ENCODE measurements at places on chromosomes 6 and 20. TPM values are rescaled to one million over a fixed set of nuclear protein-coding genes. Genes with fewer than 3 reads are reported as not detected.
A peak's percentile ranks its signal among the peaks of the same experiment; 100 is the strongest.

The OPRL1 gene
- 0.38 TPM for total RNA-seq

The RSPO4 gene
- not detected for total RNA-seq

GRCh38 chr6:81820980-81821379, 68.5 kb upstream of the TENT5A start:
- no peak for DNase-seq
- H3K4me3 ChIP-seq = no peak overlapping the region
- H3K36me3 ChIP-seq = no peaks in the 10 kb centered on the region
- H3K27ac ChIP-seq = no peak overlapping the region
- no peaks in the 10 kb centered on the region for H3K4me1 ChIP-seq
- no peaks in the 10 kb centered on the region for H3K27me3 ChIP-seq

- no peak overlapping the region for H3K27ac ChIP-seq
- H3K27me3 ChIP-seq = no peaks in the 10 kb centered on the region
- no peak for DNase-seq
- no peaks in the 10 kb centered on the region for H3K4me1 ChIP-seq
These were observed 22.7 kb downstream of the COL12A1 start for GRCh38 chr6:75183099-75183541.

DNA sequence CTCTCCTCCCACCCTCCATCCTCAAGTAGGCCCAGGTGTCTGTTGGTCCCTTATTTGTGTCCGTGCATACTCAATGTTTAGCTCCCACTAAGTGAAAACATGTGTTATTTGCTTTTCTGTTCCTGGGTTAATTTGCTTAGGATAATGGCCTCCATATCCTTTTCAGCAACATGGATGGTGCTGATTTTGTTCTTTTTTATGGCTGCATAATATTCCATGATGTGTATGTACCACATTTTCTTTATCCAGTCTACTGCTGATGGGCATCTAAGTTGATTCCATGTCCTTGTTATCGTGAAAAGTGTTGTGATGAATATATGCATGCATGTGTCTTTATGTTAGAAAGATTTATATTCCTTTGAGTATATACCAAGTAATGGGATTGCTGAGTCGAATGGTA, 314.9 kb upstream of the IRAK1BP1 start:
- H3K27ac ChIP-seq = no peak overlapping the region
- no peaks in the 10 kb centered on the region for H3K36me3 ChIP-seq
- no peak overlapping the region for H3K4me3 ChIP-seq
- H3K27me3 ChIP-seq = no peaks in the 10 kb centered on the region
- DNase-seq = no peak

The ANGPT4 gene
- total RNA-seq = not detected

The GNAS gene
- total RNA-seq = 637 TPM

DNA sequence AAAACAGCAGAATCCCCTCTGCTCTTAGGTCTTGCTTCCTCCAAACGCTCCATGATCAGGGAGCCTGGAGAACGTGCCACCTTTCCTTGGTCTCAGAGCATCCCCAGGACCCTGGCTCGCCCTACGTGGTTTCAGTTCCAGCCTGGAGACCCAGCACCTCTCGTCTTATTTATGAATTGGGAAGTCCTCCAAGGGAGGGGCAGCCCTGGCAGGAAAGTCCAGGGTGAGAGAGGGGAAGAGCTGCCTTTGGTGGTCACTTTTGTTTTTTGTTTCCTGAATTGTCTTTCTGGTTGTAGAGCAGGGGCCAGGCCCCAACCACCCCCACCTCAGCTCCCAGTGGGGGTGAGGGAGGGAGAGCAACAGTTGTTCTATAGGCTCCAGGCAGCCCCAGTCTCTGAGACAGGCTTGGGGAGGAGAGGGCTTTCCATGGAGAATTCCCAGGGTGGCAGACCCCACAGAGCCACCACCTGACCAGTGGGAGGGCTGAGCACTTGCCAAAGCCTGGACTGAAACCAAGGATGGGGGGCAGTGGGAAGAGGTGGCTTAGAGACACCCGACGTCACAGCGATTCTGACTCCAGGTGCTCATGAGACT, 88.8 kb downstream of the PRND start:
- H3K36me3 ChIP-seq = no peaks in the 10 kb centered on the region
- no peak for DNase-seq
- no peaks in the 10 kb centered on the region for H3K27me3 ChIP-seq

GRCh38 chr20:32168184-32168910, 39.2 kb downstream of the PLAGL2 start:
- no peak for DNase-seq
- peaks cover 9% of the 10 kb centered on the region for H3K36me3 ChIP-seq
- H3K4me1 ChIP-seq = no peaks in the 10 kb centered on the region

- H3K27me3 ChIP-seq = no peaks in the 10 kb centered on the region
- no peaks in the 10 kb centered on the region for H3K36me3 ChIP-seq
- H3K4me3 ChIP-seq = no peak overlapping the region
- DNase-seq = no peak
These were observed 618.5 kb downstream of the EYS start for GRCh38 chr6:65088575-65088974.

The ERGIC3 gene
- total RNA-seq = 137 TPM

The SLPI gene
- total RNA-seq = not detected

- no peak for DNase-seq
- H3K4me1 ChIP-seq = no peaks in the 10 kb centered on the region
- no peak overlapping the region for H3K27ac ChIP-seq
These were observed 112.8 kb upstream of the ARMC2 start for GRCh38 chr6:108735310-108736001.

The HLA-DMA gene
- 14.0 TPM for total RNA-seq

DNA sequence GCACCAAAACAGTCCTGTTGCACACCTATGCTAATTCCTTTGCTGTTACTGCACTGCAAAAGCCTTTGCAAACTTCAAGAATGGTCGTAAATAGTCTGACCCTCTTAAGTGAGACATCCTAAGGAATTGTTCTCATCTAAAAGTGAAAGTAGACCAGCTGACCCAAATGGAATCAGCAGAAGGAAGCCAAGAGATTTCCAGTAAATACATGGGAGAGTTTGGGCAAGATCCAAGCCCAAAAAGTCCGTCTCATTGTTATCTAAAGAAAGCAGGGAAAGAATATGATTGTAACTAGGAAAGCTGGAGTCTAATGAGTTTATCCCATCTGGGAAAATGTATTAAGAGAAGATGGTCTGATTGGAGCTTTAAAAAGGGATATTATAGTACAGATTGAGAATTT, 43.0 kb upstream of the HIVEP1 start:
- H3K4me3 ChIP-seq = no peak overlapping the region
- H3K4me1 ChIP-seq = no peaks in the 10 kb centered on the region
- DNase-seq = no peak
- H3K36me3 ChIP-seq = no peaks in the 10 kb centered on the region

The GABRR1 gene
- total RNA-seq = not detected

DNA sequence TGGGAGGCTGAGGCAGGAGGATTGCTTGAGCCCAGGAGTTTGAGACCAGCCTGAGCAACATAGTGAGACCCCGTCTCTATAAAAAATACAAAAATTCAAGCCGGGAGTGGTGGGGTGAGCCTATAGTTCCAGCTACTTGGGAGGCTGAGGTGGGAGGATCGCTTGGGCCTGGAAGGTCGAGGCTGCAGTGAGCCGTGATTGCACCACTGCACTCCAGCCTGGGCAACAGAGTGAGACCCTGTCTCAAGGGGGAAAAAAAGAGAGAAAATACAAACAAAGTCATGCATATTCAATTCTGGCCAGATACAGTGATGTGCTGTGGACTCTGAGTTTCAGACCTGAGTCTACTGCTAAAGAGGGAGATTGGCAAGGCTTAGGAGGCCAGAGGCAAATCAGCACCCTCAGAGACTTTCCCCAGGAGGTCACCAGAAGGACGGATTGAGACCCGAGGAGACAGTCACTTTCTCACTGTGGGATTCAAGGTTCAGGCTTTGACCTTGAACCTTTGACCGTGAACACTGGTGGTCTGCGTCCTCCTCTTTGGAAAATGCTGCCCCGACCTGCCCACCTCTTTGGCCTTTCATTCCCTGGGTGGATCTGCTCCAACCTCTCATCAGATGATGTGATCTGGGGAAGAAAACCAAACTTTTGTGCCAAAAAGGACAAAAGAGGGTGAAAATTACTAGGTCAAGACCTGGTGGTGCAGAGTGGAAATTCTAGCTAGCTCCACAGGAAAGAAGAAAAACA, 31.2 kb downstream of the TGM2 start:
- H3K4me1 ChIP-seq = no peaks in the 10 kb centered on the region
- H3K36me3 ChIP-seq = no peaks in the 10 kb centered on the region
- no peak overlapping the region for H3K27ac ChIP-seq
- no peak for DNase-seq
- no peaks in the 10 kb centered on the region for H3K27me3 ChIP-seq
- H3K4me3 ChIP-seq = no peak overlapping the region

The GINM1 gene
- 20.4 TPM for total RNA-seq

DNA sequence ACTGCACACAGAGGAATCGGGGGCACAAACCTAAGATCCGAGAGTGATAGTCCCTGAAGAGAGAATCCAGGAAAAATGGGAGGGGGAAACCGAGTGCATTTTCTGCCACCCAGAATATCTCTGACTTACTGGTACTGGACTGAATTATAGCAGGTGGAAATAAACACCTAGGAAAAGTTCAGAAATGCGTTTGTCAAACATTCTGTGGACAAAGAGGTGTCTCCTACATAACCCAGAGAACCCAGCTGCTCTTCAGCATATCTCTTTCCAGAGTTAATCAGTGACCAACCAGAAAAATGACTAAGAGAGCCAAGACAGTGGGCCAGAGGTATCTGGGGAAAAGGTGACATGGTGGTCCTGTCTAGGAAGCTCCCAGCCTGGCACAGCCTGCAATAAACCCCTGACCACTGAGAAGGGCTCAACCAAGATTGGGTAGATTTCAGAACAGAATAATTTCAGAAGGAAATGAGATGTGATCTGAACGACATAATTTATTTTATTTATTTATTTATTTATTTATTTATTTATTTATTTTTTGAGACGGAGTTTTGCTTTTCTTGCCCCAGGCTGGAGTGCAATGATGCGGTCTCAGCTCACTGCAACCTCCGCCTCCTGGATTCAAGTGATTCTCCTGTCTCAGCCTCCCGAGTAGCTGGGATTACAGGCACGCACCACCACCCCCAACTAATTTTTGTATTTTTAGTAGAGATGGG, 6.0 kb upstream of the VNN1 start:
- H3K36me3 ChIP-seq = no peaks in the 10 kb centered on the region
- no peak overlapping the region for H3K4me3 ChIP-seq
- H3K4me1 ChIP-seq = no peaks in the 10 kb centered on the region
- H3K27me3 ChIP-seq = no peaks in the 10 kb centered on the region
- no peak overlapping the region for H3K27ac ChIP-seq

The CSNK2A1 gene
- 172 TPM for total RNA-seq

The MATN4 gene
- total RNA-seq = 0.22 TPM

- no peaks in the 10 kb centered on the region for H3K36me3 ChIP-seq
- H3K27me3 ChIP-seq = no peaks in the 10 kb centered on the region
- DNase-seq = peak; percentile 33
- H3K4me1 ChIP-seq = peaks cover 72% of the 10 kb centered on the region
- H3K4me3 ChIP-seq = peak overlapping the region; percentile 61
These were observed 51.6 kb upstream of the FAM83D start for GRCh38 chr20:38874460-38875174.

DNA sequence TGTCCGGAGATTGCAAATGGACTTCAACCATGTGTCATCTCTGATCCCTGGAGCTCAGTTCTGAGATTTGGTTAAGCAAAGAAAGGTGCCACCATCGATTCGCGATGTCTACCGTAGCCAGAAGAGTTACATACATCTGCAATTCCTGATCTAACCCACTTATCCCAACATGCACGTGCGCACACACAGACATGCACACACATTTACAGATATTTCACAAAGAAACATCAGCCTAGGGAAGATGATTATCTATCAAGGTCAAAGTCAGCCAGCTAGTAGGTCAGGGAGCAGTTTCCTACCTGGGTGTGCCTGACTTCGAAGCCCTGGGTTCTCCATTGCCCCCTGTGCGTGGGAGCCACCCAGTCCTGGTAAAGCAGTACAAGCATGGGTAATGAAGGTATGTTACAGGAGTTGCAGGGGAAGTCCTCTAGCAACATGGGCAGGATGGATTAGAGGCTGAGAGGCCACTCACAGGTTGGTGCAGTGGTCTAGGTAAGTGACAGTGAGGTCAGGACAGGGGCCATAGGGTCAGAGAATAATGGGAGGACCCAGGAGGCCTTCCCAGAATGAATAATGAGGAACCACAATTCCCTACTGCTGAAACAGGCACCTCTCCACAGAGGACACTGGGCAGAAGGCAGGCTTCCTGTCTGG, 85.2 kb upstream of the MYL9 start:
- no peak overlapping the region for H3K27ac ChIP-seq
- H3K27me3 ChIP-seq = no peaks in the 10 kb centered on the region
- peaks cover 8% of the 10 kb centered on the region for H3K4me1 ChIP-seq
- no peaks in the 10 kb centered on the region for H3K36me3 ChIP-seq
- no peak for DNase-seq

DNA sequence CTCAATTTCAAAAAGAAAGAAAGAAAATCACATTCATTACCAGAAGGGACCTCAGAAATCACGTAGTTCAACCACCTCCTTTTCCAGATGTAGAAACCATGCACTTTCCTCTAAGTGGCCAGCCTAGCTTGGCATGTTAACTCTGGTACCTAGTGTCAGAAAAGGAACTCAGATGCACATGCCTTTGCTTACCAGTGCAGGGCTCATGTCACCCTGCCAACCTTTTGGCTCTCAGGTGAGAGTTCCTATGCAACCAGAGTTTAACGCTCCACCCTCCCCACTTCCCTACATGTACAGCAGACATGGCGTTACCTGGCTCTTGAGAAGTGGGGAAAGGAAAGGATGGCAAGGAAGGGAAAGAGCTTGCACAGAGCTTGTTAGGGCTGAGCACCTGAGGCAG, 16.3 kb upstream of the IL17F start:
- no peak for DNase-seq
- H3K4me3 ChIP-seq = no peak overlapping the region
- no peaks in the 10 kb centered on the region for H3K4me1 ChIP-seq
- peaks cover 16% of the 10 kb centered on the region for H3K36me3 ChIP-seq
- no peaks in the 10 kb centered on the region for H3K27me3 ChIP-seq

DNA sequence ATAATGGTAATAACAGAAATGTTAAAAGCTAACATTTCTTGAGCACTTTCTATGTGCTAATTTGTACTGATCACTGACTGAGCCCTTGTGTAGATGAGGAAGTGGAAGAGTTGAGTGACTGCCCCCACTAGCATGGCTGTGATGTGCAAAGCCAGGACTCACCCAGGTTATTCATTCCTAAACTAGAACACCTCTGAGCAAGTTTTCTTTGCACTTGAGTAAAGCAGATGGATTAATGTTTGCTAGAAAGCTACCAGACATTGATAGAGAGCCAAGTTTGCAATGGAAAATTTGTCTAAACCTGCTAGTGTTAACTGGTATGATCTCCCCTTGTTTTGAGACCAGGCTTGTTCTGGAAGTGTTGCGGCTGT, 467.4 kb upstream of the PLCB4 start:
- H3K36me3 ChIP-seq = no peaks in the 10 kb centered on the region
- H3K27me3 ChIP-seq = no peaks in the 10 kb centered on the region
- H3K27ac ChIP-seq = no peak overlapping the region
- no peak overlapping the region for H3K4me3 ChIP-seq
- no peak for DNase-seq

DNA sequence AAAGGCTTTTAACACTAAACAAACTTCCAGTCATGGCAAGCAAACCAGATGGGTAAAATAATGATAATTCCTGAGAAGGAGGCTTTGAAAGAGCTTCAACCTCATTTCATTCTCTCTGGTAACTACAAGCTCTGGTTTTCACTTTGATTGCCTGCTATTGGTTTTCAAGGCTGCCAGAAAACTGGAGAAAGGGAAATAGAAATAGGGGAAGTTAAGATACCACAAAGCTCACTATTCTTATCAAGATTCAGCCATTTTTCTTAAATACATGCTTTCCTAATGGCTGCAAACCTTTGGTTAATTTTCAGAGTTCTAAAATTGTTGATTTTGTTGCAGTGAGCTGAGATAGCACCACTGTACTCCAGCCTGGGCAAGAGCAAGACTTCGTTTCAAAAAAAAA, 42.5 kb upstream of the NELFCD start:
- no peak for DNase-seq
- H3K27ac ChIP-seq = no peak overlapping the region
- H3K4me1 ChIP-seq = no peaks in the 10 kb centered on the region
- H3K4me3 ChIP-seq = no peak overlapping the region

The RPL10A gene
- total RNA-seq = 1,739 TPM
